ENCODE measurements at places on chromosomes 16 and 17.

- DNase-seq: no peak
Observed at GRCh38 chr16:22425036-22425801, 50.8 kb upstream of the CDR2 start.

- no peak for DNase-seq
Observed at GRCh38 chr16:4323071-4323844, 7.4 kb downstream of the GLIS2 start.

DNA sequence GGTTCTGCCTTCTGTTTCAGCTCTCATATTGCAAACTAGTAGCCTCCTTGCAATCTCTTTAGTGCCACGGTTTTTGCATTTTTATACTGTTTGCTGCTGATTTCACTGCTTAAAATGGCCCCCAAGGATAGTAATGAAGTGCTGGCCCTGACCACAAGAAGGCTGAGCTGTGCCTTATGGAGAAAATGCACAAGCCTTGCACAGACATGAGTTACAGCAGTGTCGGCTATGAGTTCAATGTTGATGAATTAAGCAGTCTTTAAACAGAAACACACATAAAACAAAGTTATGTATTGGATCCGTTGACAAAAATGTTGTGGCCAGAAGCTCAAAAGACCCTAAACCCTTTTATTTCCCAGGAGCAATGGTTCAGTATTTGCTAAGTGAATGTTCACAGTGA, 210.6 kb upstream of the DYNLRB2 start:
- DNase-seq: no peak

- DNase-seq: no peak
Observed at GRCh38 chr17:81708739-81709185, 3.3 kb upstream of the SLC25A10 start.

DNA sequence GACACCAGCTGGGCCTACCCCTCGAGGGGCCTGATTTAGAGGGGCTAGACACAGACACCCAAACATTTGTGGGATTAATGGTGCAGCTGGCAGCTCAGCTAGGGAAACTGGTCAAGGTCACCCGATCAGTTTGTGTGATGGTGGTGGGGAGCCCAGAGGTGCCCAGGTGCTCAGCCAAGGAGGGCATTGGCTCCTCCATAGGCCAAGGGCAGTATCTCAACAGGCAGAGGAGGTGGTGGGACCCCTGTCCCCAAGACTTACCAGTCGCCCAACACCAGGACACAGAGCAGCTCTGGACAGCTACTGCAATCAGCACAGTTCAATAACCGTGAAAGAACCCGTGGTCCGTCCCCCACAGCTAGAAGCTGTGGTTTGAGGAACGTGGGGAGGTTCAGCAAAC, 120.9 kb downstream of the C16orf78 start:
- DNase-seq: no peak

- no peak for DNase-seq
Observed at GRCh38 chr17:80262291-80262690, 1.6 kb downstream of the RNF213 start.

DNA sequence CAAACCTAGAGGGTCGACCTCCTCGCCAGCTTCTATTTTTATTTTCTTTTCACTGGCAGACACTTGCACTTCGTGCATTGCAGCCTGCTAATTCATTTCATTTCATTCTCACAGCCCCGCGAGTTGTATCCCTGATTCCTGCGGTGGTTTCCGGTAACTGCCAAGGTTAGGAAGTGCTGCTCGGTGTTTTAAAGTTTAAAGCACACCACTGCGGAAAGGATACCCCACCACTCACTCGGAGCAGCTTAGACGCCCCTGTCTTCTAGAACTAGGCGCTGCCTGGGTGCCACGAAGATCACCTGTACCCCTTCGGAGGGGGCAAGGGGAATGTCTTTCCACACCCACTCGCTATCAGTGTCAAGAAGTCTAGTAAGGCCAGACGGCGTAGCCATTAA, 509 bp downstream of the CNEP1R1 start:
- no peak for DNase-seq

DNA sequence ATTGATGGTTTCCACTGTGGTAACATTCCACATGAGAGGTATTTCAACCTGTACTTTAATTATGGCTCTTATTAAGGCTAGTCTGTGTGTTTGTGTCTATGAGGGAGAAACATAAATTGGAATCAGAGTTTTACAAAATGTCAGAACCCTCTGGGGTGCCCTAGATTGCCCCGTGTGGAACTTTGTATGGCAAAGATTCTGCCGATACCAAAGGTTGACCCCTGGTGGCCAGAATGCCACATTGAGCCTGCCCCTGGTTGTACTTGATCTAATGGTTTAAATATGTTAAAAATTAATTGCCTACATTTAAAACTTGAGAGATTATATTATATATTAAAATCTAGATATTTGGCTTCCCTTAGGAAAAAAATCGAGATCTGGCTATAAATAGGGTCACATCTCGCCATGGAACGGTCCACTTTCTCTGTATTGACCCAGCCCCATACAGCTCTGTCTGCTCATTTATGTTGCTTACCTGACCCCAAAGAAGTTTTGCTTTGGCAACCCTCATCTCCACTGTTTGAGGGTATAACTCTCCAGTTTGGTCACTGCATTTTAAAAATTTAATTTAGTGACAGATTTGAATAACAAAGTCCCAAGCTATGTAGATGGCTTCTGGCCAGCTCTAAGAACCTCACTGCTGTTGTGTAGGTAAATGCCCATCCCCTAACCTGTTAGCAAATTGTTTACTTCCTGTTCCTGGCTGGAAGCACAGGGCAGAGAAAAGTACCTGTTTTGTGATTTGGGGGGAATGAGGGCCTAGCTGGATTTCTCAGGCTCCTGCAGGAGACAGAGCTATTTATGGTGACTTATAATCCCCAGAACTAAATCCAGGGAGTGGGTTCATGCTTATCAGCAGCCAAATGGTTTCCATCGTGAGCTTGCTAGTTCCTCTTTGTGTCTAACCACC, 95.0 kb downstream of the PLCG2 start:
- DNase-seq: peak; percentile 56

- peak; percentile 96 for DNase-seq
Observed at GRCh38 chr17:28598799-28599310, at the start of gene SPAG5. TSS of gene SPAG5 (minus strand) at chr17:28599025. CDS start at chr17:28598946, 79 bp downstream.

DNA sequence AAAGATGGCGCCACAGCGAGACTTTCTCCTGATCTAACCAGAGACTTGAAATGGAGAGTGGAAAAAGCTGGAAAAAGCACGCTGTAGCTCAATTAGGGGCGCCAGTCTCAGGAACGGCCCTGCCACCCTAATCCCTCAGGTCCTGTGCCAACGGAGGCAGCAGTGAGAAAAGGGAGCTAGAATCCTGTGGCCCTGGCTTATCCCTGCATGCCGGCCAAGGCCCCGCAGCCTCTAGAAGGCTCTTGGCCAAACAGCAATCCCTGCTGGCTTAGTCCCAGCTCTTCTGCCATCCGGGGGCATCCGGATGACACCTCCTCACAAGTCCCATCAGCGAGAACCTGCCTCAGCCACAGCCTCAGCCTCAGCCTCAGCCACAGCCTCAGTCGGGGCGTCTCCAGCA, 69.8 kb downstream of the MRM3 start:
- no peak for DNase-seq

DNA sequence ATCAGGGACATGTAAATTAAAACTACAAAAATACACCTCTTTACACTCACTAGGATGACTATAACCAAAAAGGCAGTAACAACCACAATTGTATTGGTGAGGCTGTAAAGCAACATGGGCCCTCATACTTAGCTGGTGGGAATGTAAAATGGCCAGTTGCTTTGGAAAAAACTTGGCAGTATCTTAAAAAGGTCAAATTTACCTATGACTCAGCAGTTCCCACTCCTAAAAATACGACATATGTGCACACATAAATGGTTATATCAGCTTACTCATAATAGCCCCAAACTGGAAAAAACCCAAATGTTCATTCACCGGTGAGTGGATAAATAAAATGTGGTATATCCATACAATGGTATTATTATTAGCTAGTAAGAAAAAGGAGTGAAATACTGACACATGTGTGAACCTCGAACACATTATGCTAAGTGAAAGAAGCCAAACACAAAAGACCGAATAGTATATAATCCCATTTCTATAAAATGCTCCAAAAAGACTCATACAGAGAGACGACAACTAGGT, 391.4 kb downstream of the NPIPA8 start:
- DNase-seq: no peak

DNA sequence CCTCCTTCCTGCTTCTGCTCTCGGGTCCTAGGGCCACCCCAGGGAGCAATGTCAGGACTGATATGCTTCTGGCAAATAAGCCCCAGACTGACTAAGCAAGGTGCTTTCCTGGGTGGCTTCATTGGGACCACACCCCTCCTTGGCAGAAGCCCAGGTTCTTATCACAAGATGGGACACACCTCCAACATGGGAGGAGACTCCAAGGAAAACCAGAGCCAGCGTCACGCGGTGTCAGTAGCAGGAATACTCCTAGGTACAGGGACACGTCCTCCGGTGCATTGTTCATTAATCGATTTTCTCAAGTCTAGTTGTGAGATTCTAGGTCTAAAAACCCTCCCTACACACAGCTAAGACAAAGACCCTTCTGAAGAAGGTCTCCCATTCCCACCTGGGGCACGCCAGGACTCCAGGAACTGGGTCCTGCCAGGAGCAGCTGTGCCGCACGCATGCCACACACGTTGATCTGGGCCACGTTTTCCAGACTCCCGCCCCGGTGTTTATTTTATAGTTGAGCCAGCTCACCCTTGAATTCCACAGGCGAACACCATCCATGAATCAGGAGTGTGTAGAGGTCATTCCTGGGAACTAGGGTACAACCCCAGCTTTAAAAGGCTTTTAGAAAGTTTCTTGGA, 30.8 kb downstream of the FA2H start:
- no peak for DNase-seq

- DNase-seq: no peak
Observed at GRCh38 chr16:2956579-2956956, 7.5 kb upstream of the KREMEN2 start.

DNA sequence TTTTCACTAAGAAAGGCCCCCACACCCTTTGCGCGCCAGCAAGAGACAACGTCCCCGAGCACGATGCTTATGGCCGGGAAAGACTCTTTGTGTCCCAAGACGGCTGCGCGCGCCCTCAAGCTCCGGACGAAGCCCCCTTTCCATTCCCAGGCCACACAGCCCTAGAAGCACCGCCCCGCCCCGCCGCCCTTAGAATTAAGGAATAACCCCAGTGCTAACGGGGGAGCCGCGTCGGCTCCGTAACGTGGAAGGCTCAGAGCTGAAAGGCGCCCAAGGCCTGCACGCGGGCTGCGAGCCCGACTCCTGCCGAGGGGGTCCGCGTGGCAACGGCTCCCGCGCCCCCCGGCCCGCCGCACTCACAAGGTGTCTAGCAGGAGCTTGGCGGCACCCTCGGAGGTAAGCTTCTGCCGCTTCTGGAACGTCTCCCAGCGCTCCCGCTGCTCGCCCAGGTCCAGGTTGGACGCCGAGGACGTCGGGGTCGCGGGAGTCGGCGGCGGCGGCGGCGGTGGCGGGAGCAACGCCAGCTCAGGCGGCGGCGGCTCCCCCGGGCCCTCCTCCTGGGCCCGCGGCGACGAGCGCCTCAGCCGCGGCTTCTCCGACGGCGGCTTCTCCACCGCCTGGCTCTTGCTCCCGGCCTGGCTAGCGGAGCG, 477 bp downstream of the CENPV start:
- no peak for DNase-seq
